ENCODE measurements at places on chromosomes 2 and 18.

DNA sequence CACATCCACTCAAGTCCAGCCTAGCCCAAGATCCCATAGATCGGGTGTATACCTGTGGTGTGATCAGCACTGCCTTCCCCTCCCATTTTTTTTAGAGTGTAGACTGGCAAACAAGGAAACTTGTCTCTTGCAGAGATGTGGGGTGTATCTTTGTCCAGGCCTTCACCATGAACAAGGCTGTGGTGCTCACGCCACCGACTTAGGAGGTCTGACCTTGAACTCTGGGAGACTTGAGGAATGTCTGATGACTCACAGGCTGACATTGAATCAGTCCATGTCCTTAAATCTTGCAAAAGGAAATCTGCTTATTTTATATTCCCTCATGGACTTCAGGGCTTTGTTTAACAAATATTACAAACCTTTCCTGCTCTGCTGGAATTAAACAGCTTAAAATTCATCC, 4.5 kb upstream of the CTIF start:
- no peak for DNase-seq

DNA sequence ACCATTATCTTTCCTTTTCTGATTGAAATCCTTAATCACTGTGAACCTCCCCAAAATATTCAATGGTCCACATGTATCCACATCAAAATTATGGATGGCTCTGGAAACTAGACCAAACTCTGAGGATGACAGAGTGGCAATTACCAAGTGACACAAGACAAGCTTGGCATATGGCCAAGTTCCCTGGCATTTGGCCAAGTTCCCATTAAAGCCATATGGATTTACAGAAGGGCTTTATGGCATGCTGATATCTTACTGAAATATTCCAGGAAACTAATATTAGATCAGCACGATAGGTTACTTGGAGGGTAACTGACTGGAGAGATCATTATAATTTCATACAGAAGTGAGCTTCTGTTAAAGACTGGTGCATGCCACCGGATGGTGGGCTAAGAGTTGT, 21.9 kb upstream of the CERS6 start:
- DNase-seq = no peak

- DNase-seq = no peak
Measured at GRCh38 chr2:241665731-241666440, 20.7 kb downstream of the DTYMK start.

DNA sequence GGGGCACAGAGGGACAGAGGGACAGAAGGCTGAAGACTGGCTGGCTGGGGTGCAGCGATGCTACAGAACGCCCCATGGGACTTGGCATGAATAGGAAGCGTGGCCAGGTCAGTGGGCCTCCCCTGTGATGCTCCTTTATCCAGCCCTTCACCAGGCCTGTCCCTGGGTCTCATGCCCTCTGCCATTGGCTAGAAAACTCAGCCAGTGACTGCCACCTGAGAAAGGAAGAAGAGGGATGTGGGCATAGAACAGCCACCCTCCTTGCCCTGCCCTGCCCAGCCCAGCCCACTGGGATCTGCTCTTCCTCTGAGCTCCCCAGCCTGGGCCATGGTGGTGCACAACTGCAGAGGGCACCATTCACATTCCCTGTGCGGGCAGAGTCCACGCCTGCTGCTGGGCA, 10.5 kb upstream of the LAPTM4A start:
- DNase-seq = no peak

- DNase-seq = no peak
Measured at GRCh38 chr18:10121786-10122515, 208.1 kb downstream of the VAPA start.

DNA sequence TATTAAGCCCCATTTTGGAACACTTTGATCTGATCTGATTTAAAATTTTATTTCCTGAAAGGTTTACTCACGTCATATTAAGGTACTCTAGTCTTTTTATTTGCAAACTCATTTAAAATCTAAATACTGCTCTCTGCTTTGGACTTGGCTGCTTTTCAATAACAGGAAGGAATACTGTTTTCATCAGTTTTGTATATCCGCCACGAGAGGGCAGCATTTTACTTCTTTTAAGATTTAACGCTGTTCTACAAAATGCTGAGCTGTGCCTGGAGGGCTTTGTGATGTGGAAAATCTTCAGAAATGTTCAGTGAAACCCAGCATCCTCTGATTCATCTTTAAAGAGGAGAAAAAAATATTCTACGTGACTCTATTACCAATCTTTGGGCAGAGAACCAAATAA, 37.5 kb upstream of the SLC38A11 start:
- peak; percentile 12 for DNase-seq

DNA sequence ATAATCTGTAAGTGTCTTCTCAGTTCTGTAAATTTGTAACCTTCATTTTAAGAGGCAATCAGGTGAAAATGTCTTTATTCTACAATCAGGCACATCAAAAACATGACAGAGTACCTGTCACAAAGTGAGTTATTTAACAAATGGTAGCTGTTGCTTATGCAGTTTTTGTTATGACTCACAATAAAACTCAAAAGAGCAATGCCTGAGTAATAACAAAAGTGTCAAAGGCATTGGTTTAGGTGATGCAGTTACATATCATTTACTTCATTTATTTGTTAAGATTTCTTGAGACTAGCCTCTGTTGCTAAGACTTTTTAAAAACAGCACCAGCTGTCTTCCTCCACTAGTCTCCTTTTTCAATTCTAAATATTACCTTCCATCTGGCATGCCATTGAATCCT, 177.8 kb downstream of the KIAA1328 start:
- DNase-seq = no peak

DNA sequence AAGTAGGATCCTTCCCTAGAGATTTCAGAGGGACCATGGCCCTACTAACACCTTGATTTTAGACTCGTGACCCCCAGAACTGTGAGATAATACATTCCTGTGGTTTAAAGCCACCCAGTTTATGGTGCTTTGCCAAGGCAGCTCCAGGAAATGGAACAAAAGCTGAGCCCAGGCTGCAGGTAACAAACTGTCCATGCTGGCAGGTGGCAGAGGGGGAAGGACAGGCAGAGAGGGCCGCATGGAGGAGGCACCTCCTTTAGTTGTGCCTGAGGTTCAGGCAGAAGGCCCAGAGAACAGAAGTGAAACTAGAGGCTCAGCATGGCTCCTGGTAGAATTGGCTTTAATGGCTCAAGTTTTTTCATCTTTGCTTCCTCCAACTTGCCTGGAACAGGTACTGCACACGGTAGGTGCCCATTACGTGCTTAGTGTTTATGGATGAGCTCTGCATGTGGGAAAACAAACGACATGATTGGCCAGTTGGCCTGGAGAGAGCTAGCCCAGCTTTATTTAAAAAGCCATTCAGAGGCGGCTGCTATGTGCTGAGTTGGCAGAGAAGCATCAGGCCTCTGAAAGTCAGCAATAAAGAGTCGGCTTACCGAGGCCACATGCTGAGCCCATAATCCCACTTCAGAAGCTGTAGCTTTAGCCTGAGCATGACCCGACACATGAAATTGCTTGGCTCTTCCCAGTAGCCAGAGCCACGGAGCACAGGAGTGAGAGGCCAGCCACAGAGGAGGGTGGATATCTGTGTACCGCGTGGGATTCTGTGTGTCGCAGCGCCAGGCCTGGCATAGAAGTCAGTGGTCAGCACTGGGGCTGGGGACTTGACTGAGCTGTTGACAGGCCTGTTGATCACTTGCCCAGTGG, 36.5 kb downstream of the HS1BP3 start:
- no peak for DNase-seq

- no peak for DNase-seq
Measured at GRCh38 chr2:7242189-7242867, 325.1 kb downstream of the RNF144A start.

GRCh38 chr2:135198481-135198880, 146.4 kb downstream of the RAB3GAP1 start:
- no peak for DNase-seq

GRCh38 chr2:52897511-52898044, 870.0 kb upstream of the CHAC2 start:
- DNase-seq = no peak

GRCh38 chr18:70324897-70325296, 36.1 kb downstream of the SOCS6 start:
- DNase-seq = no peak

- DNase-seq = no peak
Measured at GRCh38 chr2:68739595-68740399, 5.2 kb downstream of the ARHGAP25 start.

DNA sequence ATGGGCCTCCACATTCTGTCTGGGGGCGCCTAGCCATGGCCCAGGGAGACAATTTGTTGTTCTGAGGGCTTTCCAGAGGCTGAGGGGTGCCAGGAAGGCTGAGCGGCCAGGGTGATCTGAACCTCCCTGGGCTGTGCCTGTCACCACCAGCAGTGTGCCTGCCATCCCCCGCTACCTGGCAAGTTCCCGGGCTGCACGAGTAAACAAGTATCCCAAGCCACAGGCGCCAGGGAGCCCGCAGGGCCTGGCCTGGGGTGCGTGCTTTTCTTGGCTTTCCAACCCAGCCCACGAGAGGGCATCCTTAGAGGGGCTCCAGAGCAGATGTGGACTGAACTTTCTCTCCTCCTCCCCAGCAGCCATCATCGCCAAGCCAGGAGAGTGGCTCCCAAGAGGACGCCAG, 35.1 kb upstream of the B3GNT7 start:
- DNase-seq = no peak

DNA sequence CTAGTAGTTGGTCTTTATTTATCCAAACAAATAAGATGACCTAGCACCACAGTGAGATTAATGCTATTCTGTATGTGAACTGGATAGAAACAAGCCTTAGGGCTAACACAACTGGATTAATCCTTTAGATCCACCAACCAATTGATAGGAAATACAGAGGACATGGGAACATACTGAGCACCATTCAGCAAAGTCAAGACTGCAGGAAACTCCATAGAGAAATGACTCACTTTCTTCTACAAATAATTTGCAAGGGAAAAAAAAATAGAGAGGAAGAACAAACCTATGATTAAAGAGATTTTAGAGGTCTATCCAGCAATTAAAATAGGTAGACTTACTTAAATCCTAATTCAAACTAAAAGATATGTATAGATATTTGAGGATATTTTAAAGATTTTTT, 23.9 kb downstream of the WDFY1 start:
- DNase-seq = no peak

DNA sequence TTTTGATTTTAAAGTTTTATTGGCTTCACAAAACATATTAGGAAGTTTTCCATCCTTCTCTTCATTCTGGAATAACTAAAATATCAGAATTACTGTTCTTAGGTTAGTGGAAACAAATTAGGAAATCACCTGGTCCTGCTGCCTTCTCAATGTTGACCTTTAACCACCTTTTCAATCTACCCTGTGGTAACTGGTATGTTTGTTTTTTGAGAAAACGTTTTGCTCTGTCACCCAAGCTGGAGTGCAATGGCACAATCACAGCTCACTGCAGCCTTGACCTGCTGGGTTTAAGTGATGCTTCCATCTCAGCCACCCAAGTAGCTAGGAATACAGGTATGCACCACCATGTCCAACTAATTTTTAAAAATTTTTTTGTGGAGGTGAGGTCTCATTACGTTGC, 28.4 kb downstream of the ACYP2 start:
- DNase-seq = no peak

- no peak for DNase-seq
Measured at GRCh38 chr18:63224630-63225029, 94.9 kb downstream of the BCL2 start.

DNA sequence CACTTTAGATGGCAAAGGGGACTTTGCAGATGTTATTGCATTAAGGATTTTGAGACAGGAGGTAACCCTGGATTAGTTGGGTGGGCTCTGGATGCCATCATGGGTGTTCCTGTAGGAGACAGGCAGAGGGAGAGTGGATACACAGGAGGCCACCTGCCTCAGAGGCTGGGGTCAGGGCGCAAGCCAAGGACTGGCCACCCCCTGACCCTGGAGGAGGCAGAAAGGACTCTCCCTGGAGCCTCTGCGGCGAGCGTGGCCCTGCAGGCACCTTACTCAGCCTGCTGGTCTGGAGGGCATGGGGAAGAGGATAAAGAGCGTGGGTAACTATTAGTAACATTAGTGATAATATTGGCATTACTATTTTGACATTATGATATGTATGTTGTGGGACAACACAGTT, 21.6 kb upstream of the OTOS start:
- DNase-seq = no peak

DNA sequence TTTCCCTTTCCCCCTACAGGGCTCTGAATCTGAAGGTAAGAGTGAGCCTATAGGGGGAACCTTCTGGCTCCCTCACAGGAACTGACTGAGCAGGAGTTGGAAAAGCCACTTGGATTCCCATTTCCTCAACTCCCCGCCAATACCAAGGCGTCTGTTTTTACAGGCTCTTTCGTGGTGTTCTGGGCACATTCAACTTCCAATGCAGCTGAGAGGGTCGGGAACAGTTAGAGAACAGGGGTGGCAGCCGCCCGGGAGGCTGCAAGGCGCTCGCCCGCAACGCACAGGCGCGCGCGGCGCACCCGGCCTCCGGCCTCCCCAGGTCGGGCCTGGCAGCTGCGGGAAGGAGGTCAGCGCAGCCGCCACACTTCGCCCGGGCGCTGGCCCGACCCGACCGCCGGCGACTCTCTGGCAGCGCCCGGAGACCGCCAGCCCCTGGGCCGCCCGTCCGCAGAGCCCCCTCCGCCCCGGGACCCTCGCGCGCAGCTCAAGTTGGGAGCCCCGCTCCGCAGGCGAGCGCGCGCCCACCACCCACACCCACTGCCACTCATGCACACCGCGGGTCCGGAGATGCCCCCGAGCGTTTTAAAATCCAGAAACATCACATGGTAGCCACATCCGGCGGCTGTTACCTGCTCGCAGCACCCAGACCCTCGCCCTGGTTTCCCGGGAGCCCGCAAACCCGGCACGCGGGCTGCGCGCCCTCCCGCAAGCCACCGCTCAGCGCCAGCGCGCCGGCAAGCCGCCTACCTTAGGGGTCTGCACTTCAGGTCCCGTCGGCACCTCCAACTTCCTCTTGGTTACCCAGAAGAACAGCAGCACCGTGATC, 816 bp downstream of the GALNT14 start:
- no peak for DNase-seq

- no peak for DNase-seq
Measured at GRCh38 chr2:83015035-83015715, 1443.9 kb downstream of the SUCLG1 start.

DNA sequence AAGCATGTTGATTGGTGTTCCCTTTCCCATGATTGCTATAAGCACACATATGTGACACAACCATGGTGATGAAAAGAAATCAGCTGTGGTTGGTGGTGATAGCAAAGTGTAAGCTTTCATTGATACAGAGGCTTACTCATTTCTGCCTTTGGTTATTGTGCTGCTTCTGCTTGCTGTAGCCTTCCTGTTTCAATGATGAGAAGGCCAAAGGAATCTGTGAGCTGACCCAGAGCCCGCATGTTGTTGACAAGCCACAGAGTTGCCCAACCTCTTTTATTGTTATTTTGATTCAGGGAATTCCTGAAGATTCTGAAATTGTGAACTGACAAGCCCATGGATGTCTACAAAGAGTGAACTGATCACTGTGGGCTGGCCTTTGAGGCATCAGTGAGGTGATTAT, 164.4 kb downstream of the TMEFF2 start:
- DNase-seq = no peak

GRCh38 chr2:168850846-168851245, 39.4 kb downstream of the SPC25 start:
- DNase-seq = no peak

GRCh38 chr2:63861220-63861822, 19.6 kb downstream of the UGP2 start:
- no peak for DNase-seq

- DNase-seq = no peak
Measured at GRCh38 chr18:42606886-42607495, 508.5 kb downstream of the RIT2 start.
